ENCODE measurements at places on chromosomes 6 and 20. TPM values are rescaled to one million over a fixed set of nuclear protein-coding genes. Genes with fewer than 3 reads are reported as not detected.

GRCh38 chr6:21616005-21616404 lies 22.5 kb downstream of the SOX4 start:
- DNase-seq, result no peak

DNA sequence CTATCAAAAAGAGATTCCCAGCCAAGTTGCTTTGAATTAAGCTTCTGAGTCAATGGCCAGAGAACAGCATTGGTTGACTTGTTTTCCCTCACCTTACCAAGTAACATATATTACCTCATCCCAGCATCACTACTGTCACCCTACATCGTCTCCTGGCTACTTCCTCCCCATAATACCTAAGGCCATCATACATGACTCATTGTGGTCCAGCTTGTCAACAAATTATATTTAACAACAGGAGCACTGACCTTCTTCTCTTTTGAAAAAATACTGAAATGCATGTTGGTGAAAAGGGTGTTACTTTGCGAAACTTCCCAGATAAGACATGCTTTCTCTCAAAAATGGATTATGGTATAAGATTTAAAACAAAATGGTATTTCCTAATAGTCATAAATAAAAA lies 106.9 kb downstream of the TBX18 start:
- DNase-seq, result no peak

DNA sequence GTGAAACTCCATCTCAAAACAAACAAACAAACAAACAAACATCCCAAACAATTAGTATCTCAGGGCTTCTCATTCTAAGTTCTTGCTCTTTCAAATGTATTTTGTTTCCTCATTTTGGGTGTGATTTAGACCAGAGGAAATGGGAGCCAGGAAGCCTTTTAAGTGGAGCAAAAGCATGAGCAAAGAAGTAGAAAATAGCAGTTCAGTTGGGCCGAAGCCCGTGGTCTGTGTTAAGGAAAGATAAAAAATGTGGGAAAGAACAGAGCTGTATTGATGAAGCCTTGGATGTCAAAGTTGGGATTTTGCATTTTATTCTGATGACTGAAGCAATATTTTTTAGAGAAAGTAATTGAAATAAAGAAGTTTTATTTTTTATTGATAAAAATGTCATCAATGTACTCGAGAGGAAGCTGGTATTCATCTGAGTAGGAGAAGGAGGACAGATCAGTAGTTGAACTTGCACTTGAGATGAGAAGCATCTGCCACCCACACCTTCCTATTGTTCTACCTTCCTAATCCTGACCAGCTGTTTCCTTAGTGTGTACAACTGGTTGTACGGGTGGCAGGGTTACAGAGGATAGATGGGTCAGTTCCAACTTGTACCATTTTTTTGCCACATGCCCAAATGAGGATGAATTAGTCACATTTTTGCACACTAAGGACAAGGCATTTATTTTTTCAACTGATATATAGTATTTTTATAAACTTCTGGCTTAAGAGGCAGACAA lies 56.1 kb downstream of the KIAA0408 start:
- DNase-seq, result no peak

GRCh38 chr6:74091136-74091793 lies 395.3 kb downstream of the CD109 start:
- peak; percentile 89 for DNase-seq

- DNase-seq, result no peak
These were observed 10.4 kb downstream of the FAM110A start for GRCh38 chr20:843912-844311.

GRCh38 chr6:44538807-44539201 lies 151.3 kb downstream of the CDC5L start:
- DNase-seq, result no peak

GRCh38 chr6:89368107-89368506 lies 15.6 kb upstream of the UBE2J1 start:
- DNase-seq, result peak; percentile 85

FOXA2 gene
- total RNA-seq, result 1.1 TPM

All from tongue (tissue), 3 donors.